ENCODE measurements at places on chromosomes 11 and 22.

DNA sequence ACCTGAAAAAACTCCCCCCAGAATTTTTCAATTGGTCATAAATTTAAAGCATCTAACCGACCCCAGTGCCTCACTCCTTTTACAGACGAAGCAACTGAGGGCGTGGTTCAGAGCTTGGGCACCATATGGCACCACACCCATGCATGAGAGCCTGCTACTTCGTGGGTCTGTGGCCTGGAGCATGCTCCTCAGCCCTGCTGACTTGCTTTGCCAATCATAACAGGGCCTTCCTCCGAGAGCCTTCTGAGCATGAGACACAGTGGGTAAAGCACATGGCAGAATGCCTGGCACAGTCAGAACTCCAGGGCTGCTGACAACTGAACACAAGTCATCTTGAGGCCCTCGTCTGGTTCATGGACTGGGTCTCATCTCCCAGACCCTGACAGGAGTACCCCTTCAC is 33.3 kb downstream of the HIRA start:
- no peak for DNase-seq

DNA sequence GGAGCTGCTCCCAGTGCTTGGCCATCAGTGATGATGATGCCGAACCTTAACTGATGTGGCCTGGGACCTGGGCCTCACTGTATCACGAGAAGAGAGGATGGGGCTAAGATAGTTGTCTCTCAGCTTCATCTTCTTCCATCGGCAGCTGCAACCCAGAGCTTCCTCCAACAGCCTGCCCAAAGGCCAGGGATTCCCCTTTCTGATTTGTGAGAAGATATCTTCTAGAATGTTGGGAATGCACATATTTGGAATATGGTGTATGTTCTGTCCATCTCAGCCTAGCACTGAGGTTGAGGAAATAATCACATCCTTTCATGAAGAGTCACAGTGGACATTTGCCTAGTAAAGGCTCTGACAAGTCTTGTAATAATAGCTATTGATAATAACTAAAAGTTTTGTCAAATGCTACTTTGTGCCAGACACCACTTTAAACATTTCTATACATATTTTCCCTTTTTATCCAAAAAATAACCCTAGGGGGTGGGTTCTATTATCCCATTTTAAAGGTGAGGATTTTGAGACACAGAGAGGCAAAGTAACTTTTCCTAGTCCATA is 73.1 kb downstream of the COMMD9 start:
- no peak for DNase-seq

- no peak for DNase-seq
Observed at GRCh38 chr11:131370901-131371790, 731 bp downstream of the NTM start.

- no peak for DNase-seq
Observed at GRCh38 chr22:20926243-20926642, 9.0 kb downstream of the CRKL start.

- no peak for DNase-seq
Observed at GRCh38 chr11:68364581-68364980, 52.2 kb downstream of the LRP5 start.

DNA sequence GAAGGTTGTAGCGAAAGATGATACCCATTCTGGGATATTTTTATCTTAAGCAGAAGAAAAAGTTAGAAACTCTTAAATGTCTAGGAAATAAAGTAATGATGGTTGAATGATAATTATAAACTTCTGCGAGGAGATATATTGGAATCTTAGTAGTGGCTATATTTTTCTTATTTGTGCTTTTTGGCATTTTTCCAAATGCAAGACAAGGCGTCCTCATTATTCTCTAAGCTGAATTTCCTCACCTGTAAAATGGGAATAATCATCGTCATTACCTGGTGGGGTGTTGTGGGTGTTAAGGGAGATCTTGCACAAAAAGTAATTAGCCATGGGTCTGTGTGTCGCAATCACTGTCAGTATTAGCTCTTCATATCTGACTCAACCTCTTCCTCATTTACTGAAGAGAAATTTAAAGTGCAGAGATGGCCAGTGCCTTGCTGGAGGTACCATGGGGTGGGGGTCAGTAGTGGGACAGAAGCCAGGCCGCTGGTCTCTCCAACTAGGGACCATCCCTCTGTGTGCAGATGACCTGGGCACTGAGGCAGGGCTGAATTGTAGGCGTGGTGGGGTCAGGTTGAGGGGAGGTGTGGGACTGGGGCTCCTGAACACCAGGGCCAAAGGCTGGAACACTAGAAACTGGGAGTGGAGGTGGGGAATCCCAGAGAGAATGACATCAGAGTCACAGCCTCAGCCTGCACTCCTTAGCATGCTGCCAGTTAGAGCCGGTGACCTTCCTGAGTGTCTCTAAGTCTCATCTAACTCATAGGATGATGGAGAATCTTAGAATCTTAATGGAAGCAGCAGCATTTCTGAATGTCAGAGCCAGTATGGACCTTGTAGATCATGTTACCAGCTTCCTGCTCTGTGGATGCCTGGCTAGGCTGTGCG is 4.1 kb downstream of the PITPNM1 start:
- no peak for DNase-seq

- DNase-seq, result no peak
Observed at GRCh38 chr22:46773076-46773475, 10.6 kb downstream of the TBC1D22A start.

DNA sequence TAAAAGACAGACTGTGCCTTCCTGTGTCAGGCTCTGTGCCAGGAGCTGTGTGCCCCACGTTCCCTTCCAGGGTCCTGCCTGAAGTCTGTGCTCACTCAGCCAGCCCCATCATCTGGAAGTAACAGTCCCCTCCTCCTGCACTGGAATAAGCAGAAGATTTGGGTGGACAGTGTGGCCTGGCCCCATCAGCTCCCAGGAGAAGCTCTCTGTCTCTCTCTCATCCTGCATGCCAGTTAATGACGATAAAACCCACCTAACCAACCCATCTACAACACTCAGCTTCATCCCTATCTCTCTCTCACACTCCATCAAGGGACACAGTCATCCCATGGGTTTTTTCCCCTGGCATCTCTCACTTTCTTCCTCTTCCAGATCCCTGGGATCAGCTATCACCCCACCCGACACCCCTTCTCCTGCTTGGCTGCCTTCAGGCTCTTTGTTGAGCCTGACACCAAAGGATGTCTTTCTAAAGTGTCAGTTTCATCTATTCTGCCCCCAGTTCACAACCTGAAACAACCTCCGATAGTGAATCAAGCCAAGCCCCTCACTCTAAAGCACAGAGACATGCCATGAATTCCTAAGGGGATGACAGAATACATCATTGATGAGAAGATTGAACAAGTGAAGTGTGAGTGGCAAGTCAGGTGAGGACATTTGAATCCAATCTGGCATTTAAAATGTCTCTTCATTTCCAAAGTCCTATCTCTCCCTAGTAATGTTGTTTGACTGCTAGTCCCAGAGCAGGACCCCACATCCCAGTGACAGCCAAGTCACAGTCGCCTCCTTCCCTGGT is 91.4 kb upstream of the TOP3B start:
- DNase-seq, result no peak

GRCh38 chr11:36227044-36227443 is 62.2 kb downstream of the COMMD9 start:
- DNase-seq, result no peak

- no peak for DNase-seq
Observed at GRCh38 chr11:62857541-62857982, 18.2 kb upstream of the WDR74 start.

DNA sequence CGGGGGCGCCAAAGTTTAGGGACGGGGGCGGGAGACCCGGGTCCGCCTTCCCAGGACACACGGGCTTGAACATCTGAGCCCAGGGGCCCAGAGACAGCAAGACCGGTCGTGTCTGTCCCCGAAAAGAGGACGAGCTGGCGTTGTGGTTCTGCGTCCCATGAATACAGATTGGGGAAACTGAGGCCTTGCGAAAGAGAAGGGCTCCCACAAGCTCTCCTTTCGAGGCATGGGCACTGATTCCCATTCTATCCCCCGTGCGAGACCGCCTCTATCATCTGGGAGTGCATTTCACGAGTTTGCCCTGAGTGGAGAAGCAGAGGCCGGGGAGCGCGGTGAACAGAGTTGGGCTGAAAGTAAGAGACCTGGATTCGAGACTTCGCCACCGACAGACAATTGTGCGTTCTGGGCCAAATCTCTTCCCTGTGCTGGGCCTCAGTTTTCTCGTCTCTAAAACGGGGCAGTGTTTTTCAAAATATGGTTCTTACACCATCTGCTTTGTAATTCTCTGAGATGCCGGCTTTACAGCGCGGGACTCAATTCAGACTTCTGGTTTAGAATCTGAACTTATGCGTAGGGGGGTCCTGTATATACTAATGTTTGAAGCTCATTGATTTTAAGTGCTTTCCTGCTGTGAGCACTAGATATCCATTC is 471 bp downstream of the RNF185 start:
- DNase-seq, result peak; percentile 34
